NCI-H510A treated with DMSO at 0.1 percent for 48 hours (cell line): ENCODE measurements at places on chromosomes 4 and X.

GRCh38 chrX:63930140-63930539 lies 145.1 kb upstream of the ARHGEF9 start:
- DNase-seq = peak; percentile 1

GRCh38 chr4:2285613-2286381 lies 23.9 kb upstream of the MXD4 start:
- no peak for DNase-seq

GRCh38 chr4:72357908-72358307 lies 211.1 kb downstream of the ADAMTS3 start:
- DNase-seq = no peak

GRCh38 chr4:88963817-88964216 lies 93.2 kb downstream of the FAM13A start:
- DNase-seq = peak; percentile 90

DNA sequence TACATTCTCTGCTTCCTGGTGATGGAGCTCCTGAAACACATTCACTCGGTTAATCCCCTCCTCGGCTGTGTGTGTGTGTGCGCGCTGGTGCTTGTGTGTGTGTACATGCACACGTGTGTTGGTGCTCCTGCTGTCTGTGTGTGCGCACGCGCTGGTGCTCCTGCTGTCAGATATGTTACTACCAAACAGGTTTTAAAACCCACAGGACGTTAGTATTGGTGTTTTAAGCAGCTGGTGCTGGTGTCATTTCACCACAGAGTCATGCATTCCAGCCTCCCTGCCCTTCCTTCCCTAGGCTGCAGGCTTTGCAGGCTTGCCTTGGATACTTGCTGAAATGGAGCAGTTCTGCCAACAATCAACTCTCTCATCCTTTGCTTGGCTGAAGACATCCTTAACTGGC lies 48.1 kb upstream of the CPLX1 start:
- DNase-seq = no peak

GRCh38 chrX:106957856-106958255 lies 37.7 kb downstream of the CLDN2 start:
- no peak for DNase-seq

DNA sequence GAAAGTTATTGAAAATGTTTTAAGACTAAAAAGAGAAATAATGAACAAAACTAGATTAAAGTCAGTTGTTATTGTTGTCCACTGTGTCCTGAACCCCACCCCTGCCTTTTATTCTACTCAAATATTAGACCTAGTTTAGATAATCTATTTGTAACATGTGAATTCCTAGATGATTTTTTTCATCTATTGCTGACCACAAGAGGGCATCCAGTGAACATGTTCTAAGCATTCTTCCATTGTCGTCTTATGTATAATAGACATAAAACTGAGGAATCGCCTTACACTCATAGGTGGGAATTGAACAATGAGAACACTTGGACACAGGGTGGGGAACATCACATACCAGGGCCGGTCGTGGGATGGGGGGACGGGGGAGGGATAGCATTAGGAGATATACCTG lies 36.4 kb upstream of the HPRT1 start:
- DNase-seq = no peak

DNA sequence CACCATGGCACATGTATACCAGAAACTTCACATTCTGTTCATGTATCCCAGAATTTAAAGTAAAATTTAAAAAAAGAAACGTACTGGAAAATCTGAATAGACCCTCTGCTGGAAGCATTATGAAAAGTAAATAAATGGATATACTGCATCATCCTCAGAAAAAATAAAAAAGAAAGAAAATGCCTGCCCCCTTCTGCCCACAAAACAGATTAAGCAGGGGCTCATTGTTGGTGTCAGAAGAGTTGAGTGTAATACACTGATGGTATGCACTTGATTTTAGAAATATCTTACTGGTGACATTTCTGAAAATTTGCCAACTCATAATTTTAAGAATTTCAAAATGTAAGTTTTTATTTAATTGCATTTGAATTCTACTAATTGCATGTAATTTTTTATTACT lies 77.8 kb downstream of the LRP2BP start:
- no peak for DNase-seq

- DNase-seq = no peak
These were observed 54.2 kb upstream of the GRID2 start for GRCh38 chr4:92249541-92249940.

DNA sequence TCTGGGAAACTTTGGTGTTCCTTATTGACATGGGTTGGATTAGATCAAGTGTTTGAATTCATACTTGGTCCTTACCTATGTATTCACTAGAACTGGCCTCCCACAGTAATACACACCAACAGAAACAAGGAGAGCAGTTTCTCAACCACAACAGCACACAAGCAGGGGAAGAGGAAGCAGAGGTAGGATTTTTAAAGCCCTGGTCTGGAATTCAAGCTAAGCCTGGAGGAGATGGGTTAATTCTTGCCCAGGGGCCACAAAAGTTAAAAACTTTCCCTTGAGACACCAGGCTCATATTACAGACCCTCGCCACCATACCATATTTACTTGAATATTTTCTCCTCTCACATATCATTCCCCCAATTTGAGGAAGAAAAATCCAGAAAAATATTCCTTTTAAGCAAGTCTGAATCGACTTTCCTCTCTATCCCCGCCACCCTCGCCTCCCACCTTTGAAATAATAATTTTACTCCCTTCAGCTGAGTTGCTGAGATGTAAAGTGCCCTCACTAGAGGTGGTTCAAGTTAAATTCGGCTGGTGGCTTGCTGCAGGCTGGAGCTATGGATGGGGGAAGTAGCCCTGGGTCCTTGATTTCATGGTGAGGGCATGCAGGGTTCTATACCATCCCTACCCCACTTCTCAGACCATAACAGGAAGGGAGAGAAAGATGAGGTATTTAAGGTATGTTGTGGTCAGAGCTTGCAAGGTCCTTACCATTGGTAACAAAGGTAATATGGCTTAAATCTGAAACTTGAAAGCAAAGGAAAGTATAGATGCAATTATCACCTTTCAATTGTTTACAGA lies 440.2 kb downstream of the INPP4B start:
- DNase-seq = no peak

GRCh38 chr4:12729384-12729783 lies 754.8 kb downstream of the RAB28 start:
- peak; percentile 8 for DNase-seq

GRCh38 chr4:61336488-61336887 lies 136.4 kb downstream of the ADGRL3 start:
- DNase-seq = no peak

DNA sequence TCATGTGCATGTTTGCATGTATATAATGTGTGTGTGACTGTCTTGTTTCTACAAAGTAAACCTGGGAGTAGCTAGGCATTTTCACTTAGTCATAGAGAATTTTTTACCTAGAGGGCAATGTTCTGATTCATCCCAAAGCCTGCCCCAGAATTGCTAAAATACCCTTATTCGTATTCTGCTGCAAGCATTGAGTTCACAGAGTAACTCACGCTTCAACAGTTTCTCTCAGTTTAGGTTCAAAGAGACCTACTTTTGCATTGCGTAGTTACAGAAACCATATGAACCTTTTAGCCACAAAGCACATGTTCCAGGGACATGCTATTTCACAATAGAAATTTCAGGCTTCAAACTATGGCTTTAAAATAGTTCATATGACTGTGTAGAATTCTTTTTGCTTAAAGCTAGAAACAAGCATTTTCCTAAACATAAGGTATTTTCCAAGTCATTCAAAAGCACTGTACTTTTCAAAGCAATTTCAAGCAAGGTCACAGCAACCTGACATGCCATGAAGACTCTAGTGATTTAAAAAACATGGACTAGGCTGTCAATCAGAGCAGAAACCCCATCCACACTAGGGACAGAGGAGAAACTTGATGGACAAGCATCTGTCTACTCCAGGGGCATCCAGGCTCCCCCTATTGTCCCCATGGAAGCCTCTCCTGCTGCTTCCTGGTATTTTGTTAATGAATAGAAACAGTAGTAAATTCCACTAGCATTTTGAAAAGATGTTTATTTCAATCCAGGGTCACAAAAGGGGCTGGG lies 81.5 kb upstream of the MAPK10 start:
- no peak for DNase-seq

DNA sequence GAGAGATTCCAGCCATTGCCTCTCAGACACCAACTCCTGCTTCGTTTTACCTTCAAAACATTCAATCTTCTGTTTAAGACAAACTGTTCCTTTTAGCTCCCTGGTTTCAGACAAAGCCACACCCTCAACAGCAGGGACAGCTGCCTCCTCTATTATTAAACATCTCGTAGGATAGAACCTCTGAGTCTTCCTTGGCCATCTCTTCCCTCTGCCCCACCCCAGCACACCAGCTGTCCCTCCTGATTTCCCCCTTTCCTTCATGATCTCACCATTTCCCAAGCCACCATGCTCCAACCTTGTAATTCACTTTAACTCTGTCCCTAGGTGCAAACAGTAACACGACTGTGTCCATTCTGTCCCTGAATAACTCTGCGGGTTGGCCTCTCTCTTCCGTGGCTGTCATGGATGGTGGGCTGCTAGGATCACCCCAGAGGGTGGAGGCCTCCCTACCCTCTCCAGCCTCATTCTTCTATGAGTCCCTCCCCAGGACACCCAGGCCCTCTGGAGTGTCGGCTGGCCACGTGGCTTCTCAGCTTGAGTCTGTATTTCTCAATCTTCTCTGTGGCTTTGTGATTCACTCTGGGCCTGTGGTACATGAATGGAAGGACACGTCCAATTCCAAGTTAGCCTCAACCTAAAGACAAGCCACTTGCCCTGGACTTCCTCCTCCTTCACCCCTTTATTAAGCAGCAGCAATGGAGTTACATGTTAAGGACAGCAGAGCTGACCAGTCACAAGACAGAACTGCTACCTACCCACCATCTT lies 349.9 kb downstream of the FBXW7 start:
- no peak for DNase-seq

DNA sequence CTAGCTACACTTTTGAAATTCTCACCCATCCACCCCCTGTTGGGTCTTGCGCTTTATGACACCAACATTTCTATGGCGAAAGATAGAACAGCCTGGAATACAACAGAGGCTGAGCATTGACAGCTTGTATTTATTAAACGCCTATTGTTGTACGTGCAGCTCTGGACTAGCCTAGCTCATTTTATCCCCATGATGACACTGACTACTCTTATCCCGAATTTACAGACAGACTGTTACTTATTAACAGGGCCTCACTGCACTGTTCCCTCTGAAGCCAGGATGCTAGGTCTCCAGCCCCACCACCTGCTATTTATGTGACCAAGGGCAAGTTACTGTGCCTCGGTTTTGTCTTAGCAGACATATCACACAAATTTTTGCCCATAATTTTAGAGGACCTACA lies 1.0 kb upstream of the RFC1 start:
- DNase-seq = no peak

DNA sequence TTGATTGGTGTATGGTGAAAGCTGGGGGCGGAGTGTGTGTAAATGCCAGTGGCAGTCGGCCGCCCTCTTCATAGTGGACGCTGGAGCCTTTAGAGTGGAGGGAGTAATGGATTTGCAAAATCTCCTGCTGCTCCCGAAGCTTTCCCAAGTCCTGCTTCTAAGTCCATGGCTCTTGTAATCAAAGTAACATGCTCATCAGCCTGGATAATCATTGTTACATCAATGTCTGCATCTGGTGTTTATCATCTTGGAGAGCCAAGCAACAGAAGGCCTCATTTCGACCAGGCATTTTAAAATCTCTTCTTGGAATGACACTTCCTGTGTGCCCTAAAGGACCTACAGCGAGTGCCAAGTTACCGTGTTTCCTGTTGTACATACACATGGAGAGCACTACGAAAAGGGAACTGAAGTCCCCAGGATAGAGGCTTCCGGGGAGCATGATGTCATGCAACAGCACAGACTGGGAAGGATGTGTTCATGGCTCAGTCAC lies 32.2 kb downstream of the UNC5C start:
- no peak for DNase-seq

DNA sequence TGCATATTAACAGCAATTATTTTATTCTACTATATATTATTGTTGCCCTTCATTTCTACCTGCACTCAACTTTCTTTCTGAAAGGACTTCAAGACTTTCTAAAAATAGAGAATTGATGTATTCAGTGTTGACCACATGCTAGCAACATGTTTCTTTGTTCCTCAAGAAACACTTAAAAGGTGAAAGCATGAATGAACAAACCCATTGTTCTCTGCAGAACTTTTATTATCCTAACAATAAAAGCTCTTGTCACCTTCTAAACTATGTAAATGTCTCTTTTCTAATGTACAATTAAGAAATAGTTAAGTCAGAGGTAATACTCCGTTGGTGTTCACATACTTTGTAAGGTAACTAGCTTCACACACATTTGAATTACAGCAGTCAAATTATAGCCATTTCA lies 638.7 kb downstream of the FSTL5 start:
- DNase-seq = no peak

- no peak for DNase-seq
These were observed 131.9 kb downstream of the ATOH1 start for GRCh38 chr4:93960450-93960849.

- DNase-seq = no peak
These were observed 2.9 kb downstream of the IDH3G start for GRCh38 chrX:153791104-153791852.

DNA sequence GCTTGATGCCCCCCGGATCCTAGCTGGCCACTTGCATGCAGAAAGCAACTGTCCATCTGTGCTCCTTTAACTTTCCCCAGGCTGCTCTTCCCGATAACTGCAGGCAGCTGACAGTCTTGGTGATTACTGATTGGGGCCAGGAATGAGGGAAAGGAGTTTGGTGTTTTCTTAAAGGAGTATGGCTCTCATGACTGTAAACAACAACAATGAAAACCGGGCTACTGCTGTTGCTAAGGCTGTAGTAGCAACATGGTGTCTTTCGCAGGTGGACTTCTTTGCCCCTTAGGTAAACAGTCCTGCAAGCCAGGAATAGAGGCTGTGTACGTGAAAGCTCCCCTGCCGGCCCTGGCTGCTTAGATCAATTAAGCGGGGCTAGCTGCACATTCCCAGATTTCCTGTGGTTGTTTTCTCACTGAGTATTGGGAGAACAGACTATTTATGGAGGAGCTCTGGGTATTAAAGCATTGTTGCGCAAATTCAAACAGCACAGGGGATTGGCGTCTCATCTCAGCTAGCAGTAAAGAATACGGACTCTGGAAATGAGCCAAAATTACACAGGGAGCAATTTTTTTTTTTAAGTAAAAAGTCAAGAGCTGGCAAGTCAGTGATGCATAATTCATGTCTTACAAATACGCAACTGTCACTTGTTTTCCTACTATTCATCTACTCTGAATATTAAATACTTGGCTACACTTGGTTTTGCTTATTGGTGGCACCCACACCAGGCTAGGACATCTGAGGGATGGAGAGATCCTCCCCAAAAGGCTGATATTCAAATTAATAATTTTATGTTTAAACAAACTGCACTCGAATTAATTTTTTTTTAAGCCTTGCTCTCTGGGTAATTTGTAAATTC lies 61.6 kb upstream of the NAP1L5 start:
- no peak for DNase-seq

DNA sequence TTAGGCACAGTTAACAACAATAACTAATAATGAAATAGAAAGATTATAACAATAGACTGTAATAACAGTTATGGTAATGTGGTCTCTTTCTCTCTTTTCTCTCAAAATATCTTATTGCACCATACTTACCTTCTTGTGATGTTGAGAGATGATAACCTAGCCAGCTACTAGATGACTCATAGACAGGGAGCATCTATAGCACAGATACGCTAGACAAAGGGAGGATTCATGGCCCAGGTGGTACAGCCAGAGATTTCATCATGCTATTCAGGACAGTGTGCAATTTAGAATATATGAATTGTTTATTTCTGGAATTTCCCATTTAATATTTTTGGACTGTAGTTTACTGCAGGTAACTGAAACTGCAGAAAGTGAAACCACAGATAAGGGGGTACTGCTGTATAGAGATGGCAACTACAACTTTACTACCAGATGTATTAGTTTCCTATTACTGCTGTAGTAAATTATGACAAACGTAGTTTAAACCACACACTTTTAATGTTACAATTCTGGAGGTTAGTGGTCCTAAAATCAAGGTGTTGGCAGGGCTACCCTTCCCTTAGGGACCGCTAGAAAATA lies 41.8 kb upstream of the MAGED1 start:
- DNase-seq = no peak
